GM12878 (cell line): ENCODE measurements at places on chromosomes 12 and 14.
A peak's percentile ranks its signal among the peaks of the same experiment; 100 is the strongest.

GRCh38 chr14:72254937-72255472, 322.8 kb downstream of the RGS6 start:
- DNase-seq = no peak

GRCh38 chr12:108650083-108650482, 16.4 kb upstream of the SELPLG start:
- no peak for DNase-seq

DNA sequence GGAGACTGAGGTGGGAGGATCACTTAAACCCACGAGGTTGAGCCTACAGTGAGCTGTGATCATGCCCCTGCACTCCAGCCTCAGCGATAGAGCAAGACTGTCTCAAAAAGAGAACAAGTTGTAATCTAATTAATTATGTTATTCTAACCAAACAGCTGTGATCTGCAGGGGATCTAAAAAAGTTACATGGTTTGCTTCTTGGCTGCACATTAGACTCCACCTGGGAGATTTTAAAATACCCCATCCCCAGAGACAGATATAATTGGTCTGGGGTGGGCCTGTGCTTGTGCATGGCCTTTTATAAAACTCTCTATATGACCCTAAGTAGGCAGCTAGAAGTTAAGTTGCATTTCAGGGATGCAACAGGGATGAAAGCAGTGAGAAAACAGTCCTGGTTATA, 76.7 kb downstream of the SCAF11 start:
- no peak for DNase-seq

- DNase-seq = no peak
Measured at GRCh38 chr12:103728323-103728722, 112.7 kb downstream of the NT5DC3 start.

- DNase-seq = no peak
Measured at GRCh38 chr12:64170730-64171129, 51.4 kb downstream of the KICS2 start.

DNA sequence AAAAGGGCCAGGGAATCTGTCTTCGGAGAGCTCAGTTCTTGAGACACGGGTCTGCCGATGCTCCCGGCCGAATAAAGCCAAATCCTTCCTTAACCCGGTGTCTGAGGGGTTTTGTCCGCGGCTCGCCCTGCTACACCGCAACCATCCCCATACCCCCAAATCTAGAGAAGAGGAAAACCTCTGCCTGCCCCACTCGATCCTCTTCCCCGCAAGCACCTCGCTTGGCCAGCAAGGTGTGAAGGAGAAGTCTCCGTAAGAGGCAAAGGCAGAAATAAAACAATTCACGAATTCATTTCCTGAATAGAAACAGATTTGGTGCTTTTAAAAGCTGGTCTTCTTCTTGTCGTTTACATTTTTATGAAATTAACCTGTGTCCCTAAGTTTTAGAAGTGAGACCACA, 67.3 kb upstream of the GALNT9 start:
- no peak for DNase-seq

GRCh38 chr14:33369972-33370371, 431.3 kb downstream of the NPAS3 start:
- peak; percentile 33 for DNase-seq

DNA sequence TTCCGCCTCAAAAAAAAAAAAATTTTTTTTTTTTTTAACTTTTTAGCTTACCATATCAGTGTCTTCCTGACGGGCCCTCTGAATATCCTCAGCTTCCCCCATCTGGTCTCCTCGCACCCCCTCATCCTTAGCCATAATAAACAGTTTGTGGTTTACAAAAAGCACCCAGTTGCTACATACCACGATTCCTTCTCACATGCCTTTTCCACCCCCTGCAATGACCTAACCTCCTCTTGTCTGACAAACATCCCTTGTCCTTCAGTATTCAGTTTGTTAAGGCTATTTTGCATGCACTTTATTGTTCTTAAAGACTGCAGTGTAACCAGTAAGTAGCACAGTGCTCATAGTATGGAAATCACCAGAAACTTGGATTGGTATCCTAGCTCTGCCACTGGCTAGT, 88.5 kb downstream of the PPM1H start:
- no peak for DNase-seq

- no peak for DNase-seq
Measured at GRCh38 chr12:91144053-91144452, 32.8 kb upstream of the LUM start.

GRCh38 chr14:23561259-23561658, 5.2 kb downstream of the THTPA start:
- DNase-seq = no peak

DNA sequence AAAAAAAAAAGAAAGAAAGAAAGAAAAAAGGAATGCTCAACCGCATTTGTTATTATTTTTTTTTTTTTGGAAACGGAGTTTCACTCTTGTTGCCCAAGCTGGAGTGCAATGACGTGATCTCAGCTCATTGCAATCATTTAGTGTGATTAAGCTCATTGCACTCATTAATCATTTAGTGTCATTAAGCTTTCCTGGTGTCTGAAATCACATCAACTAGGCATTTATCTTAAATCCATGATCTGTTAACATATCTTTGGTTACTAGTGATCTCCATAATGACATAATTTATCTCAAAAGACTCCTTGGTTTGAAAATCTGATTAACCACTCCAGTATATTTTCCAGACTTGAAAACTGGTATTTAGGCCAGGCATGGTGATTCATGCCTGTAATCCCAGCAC, 26.3 kb downstream of the ETFBKMT start:
- DNase-seq = no peak

DNA sequence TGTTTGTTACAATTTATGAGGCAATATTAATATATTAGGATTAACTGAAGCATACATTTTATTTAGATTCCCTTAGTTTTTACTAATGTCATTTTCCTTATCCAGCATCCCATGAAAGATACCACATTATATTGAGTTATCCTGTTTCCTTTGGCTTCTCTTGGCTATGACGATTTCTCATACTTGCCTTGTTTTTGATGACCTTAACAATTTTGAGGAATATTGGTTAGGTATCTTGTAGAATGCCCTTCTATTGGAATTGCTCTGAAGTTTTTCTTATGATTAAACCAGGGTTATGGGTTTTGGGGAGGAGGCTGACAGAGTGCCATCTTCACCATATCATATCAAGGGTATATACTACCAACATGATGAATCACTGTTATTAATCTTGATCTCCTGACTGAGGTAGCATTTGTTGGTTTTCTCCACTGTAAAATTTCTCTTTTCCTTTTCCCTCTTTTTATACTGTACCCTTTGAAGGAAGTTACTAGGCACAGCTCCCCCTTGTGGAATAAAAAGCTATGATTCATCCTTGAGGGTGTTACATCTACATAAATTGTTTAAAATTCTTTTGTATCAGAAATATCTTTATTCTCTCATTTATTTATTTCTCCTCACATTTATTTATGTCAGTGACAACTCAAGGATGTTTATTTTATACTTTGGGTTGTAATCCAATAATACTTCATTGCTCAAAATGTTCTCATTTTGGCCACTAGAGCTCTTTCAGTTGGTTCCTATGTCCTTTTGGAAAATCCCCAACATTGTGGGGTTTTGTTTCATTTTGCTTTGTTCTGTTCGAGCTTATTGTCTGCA, 239.0 kb downstream of the SLC16A7 start:
- DNase-seq = no peak

DNA sequence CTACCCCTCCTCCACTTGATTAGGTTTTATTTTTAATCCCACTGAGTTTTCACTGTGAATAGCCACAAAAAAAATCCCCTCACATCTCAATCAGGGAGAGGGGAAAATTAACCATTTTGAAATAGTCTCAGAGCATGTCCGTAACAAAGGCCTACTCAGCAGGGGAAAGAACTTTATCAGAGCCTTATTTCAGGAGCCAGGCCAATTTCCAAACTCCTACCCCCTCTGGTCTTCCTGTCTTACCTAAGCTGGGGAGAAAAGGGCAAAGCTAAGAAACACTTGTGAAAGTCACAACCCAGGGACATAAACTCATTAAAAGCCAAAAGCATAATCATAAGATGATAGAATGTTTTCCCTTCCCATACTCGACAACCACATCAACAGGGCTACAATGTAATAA, 260.3 kb upstream of the DIO3 start:
- no peak for DNase-seq

DNA sequence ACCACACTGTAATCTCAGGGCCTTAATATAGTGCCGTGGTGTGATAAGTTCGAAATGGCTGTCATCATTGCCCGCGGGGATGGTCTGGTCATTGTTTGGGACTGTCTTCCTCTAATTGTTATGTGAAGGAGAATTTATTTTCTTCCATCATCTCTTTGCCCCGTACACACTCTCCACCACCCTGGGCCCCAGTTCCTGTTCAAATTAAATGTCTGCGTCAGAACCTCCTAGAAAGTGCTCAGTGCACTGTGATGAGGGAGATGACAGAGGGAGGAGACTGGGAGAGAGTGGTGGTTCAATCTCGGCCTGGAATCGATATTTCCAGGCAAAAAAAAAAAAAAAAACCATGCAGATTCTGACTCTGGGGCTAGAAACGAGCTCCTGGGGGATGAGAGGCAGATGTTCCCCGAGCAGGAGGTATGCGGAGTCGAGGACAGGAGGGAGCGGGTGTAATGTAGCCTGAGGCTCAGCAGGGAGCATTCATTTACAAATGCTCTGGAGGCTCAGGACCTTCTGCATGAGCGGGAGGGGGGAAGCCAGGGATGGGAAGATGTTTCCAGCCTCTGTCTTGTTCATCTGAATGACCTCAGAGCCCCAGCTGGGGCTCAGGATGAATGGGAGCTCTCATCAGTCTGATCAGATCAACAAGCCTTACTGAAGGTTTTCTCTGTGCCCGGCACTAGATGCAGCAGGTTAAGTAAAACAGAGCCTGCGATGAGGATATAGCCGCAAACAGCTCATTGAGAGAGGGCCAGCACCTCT, 219.5 kb downstream of the TBX5 start:
- no peak for DNase-seq

- no peak for DNase-seq
Measured at GRCh38 chr14:101233808-101234207, 327.5 kb upstream of the DIO3 start.

- no peak for DNase-seq
Measured at GRCh38 chr12:42091769-42092168, 52.9 kb downstream of the GXYLT1 start.

DNA sequence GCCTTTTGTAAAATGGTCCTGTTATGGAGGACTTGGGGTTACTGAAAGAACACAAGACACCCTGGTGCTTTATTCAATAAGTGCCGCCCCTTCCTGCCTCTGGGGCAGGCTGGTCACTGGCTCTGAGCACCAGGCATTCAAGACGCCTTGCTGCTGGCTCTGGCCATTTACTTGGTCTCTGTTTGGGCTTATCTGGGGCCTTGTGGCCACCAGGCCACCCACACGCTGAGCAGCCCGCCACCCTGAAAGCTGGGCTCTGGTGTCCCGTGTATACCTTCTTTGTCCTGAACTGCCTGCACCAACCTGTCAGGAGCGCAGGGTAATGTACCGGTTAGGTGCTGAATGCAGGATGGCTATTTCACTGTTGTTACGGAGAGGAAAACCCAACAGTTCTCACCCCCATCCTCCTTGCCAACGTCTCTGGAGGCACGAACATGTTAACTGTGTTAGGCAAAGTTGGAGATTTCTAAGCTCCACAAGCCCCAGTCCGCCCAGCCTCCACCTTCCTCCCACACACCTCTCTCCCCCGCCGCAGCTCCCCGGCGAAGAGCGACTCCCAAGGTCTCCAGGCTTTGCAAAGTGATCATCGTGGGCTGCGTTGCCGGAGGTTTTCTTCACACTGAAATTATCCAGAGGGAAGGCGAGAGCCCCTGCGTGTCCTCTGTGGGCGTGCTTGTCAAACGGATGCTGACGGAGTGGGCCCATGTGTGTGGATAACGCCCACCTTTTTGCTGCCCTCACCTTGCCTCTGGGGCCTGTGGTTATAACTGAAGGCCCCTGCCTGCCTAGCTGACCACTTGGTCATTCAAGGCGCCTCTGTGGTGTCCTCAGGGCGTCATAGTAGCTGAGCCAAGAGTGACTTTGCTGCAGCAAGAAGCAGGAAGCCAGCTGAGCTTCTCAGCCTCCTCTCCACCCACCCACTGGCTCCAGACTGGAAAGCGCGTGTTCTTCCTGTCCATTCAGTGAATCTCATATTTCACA, 18.8 kb upstream of the BEGAIN start:
- DNase-seq = no peak

- no peak for DNase-seq
Measured at GRCh38 chr12:9389796-9390195, 181.6 kb upstream of the PZP start.

- DNase-seq = no peak
Measured at GRCh38 chr14:78335531-78335930, 165.4 kb downstream of the NRXN3 start.

DNA sequence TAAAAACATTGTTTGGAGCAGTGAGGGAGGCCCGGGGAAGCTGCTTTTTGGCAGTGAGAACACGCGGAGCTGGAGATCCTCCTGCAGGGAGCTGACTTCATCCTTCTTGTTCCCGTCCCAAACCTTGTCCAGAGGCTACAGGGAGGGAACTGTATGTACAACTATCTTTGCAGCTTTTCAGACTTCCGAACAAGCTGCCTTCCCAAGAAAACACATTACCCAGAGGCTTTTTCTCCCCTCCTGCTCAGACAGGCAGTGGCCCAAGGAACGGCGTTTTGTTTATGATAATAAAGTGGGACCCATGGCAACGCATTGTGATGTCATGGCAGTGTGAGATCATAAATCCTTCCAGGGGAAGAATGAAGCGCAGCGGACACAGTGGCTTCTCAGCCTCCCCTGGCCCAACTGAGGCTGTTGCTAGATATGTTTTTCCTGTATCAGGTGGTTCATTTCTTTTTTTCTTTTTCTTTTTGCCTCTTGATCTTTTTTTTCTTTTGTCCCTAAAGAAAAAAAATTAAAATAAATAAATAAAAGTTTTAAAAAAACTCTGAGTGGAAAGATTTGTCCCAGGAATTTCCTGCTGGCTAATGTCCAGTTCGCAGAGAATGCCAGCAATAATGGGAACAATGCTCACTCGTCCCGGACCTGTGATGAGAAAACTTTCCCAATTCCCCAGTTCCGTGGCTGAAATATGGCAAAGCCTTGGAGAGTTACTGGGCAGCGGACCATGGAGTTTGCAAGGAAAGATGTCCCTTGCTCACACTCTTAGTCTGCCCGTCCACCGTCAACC, 103.4 kb upstream of the MAP1LC3B2 start:
- DNase-seq = no peak

DNA sequence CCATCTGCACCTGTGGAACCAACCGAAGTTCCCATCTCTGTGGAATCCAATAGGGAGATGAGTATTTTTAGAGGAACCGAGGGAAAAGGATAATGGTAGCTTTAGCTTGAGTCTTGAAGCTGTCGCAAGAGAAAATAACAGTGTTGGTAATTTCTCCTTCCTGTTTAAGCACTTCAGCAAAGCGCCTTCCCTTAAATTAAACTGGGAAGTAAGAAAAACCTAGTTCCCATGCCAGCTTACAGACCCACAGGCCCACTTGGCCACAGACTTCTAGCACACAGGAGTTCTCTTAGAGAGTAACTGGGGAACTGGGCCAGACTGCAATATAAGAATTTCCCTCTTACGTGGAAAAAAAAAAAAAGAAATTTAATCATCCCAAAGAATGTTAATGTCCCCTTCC, 223.8 kb downstream of the EFCAB11 start:
- DNase-seq = no peak
